ENCODE measurements at places on chromosomes 6 and 20.

- DNase-seq, result no peak
Measured at GRCh38 chr6:211871-212497, 80.3 kb upstream of the DUSP22 start.

- DNase-seq, result no peak
Measured at GRCh38 chr6:10331334-10331968, 83.4 kb downstream of the TFAP2A start.

GRCh38 chr6:121430514-121431460 lies 4.7 kb upstream of the GJA1 start:
- DNase-seq, result peak; percentile 79

- no peak for DNase-seq
Measured at GRCh38 chr20:33320006-33320405, 37.0 kb downstream of the BPIFB1 start.

DNA sequence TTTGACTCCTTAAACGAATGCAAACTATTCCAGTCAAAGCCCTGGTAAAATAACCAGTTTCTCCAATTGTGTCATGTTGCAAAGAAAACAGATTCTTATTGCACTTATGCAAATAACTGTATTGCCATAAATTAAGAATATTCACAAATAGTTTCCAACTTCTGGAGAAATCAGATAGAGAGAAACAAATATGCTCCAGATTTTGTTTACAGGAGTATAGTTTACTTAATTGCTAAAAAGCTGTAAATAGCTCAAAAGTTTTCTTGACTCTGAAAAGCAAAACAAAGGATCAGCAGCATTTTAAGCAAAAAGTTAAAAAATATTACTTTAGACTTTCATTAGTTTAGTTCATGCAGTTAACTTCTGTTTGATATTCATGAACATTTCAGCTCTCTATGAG lies 304.2 kb downstream of the PACRG start:
- DNase-seq, result no peak

GRCh38 chr6:169074526-169074925 lies 179.1 kb downstream of the THBS2 start:
- DNase-seq, result no peak

GRCh38 chr6:114169763-114170162 lies 173.1 kb downstream of the HS3ST5 start:
- DNase-seq, result no peak

DNA sequence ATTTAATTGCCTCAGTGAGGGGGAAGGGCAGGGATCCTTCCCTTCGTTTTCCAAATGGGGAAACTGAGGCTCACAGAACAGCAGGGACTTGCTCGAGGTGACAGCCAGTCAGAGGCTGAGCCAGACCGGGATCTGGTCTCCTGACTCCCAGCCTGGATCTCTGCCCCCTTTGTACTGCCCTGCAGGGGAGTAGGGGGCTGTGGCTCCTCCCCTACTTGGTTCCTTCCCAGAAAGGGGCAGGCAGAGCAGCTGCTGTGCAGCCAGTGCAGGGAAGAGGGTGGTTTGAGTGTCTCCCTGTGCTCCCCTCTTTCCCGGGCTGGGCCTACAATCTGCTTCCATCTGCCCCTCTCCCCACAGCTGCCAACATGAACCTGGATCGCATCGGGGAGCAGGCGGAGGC lies 37.6 kb downstream of the UQCC2 start:
- DNase-seq, result peak; percentile 60

GRCh38 chr6:28343898-28344677 lies 5.7 kb upstream of the ZKSCAN3 start:
- DNase-seq, result no peak

- DNase-seq, result no peak
Measured at GRCh38 chr6:11596640-11597237, 59.2 kb downstream of the TMEM170B start.

DNA sequence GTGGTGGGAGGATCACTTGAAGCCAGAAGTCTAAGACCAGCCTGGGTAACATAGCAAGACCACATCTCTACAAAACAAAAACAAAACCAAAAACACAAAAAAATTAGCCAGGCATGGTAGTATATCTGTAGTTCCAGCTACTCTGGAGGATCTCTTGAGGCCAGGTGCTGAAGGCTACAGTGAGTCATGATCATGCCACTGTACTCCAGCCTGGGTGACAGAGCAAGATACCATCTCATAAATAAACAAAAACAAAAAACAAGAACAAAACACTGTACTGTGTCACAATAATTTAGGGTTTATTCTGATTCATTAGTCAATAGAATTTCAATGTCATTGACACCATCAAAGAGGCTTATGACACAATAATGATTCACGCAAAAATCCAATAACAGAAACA lies 1121.7 kb upstream of the MAP3K7 start:
- DNase-seq, result no peak
